ENCODE measurements at places on chromosomes 6 and 20.

DNA sequence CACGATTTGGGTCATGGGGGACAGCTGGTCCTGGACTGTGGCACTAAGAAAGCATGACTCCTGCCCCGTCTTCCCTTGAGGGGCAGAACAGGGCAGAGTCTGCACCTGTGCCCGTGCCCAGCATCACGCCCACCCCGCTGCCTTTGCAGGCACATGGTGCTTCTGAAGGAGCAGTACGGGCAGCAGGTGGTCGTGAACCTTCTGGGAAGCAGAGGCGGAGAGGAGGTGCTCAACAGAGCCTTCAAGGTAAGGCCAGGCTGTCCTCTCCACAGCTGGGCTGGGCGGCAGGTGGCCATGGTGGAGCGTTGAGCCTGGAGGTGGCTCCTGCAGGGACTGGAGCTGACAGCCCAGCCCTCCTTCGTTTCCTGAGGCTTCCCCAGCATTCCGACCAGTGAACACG lies 77.4 kb downstream of the SYNJ2 start:
- no peak for DNase-seq

- no peak for DNase-seq
Measured at GRCh38 chr20:42628683-42629082, 561.0 kb downstream of the PTPRT start.

DNA sequence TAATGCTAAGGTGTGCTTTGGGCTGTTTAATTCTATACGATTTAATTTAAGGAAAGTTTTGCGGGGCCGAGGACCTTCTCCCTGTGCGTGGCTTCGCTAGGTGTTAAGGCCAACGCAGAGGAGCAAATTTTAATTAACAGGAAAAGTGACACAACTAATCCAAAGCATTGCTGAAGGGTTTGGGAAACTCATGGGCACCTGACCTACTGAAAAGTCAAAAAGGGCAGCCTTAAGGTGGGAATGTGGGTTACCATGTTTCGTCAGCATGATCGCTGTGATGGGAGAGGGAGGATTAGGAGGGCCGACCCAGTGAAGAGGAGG lies 415 bp upstream of the CUL9 start:
- no peak for DNase-seq

DNA sequence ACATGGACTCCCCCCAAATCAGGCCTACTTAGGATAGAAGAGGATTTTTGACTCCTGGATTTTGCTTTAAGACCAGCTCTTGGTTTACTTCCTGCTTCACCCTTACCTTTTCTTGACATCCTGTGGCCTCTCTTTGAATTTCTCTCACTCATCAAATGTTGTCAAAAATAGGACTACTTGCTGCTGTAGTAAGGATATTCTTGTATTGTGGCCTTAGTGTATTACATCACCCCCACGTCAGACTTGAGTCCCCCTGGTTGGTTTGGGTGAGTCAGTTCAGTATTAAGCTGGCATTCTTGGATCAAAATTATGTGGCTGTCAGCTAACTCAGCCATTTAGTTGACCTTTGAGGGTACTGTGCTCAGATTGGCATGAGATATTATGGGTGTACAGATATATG lies 1.1 kb downstream of the TPX2 start:
- peak; percentile 68 for DNase-seq

DNA sequence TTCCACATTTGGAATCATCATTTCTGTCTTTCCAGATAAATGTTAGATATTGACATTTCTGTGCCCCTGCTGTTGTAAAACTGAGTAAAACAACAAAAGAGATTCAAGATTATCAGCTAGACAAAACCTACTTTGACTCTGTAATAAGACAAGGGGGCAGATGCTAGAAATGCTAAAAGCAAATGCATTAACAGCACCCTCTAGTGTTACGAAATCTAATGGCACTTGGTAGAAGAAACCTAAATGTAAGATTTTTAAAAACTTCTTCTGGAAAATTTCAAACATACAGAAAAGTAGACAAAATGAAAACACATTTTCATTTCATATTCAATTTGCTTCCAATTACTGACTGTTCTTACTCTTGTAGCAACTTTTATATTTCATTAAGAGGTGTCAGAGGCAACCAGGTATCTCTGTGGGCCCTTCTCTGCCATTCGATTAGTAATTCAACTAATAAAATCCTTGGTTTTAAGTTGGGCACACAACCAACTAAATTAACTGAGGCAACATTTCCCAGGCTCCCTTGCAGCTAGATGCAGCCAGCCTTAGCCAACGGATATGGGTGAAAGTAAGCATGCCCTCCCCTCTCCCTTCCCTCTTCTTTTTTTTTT lies 45.0 kb downstream of the SLC23A2 start:
- DNase-seq: peak; percentile 68

- peak; percentile 13 for DNase-seq
Measured at GRCh38 chr6:22727710-22728109, 158.3 kb downstream of the HDGFL1 start.

GRCh38 chr6:31143148-31143547 lies 4.3 kb upstream of the PSORS1C2 start:
- peak; percentile 87 for DNase-seq

DNA sequence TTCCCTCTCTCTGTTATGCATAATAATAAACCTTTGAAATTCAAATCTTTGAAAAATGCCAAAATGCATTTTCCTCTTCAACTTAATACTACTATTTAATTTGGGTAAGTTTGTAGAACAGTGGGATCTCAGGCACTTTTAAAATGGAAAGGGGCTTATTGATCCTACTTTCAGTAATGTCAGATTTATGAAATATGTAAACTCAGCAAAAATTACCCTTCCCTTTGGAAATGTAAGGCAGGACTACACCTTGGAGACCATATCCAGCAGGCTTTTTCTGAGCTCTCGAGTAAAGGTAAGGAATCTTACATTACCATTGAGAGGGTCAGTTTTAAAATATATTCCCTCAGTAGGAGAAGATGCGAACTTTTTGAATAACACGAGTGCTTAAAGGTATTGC lies 149.0 kb downstream of the LAMP5 start:
- no peak for DNase-seq

Data from amniotic epithelial cell (primary cell).